ENCODE measurements at places on chromosomes 1 and 21.

GRCh38 chr1:30197639-30198450 is 525.5 kb downstream of the MATN1 start:
- no peak for DNase-seq

GRCh38 chr1:198423673-198424072 is 116.8 kb downstream of the ATP6V1G3 start:
- DNase-seq, result no peak

DNA sequence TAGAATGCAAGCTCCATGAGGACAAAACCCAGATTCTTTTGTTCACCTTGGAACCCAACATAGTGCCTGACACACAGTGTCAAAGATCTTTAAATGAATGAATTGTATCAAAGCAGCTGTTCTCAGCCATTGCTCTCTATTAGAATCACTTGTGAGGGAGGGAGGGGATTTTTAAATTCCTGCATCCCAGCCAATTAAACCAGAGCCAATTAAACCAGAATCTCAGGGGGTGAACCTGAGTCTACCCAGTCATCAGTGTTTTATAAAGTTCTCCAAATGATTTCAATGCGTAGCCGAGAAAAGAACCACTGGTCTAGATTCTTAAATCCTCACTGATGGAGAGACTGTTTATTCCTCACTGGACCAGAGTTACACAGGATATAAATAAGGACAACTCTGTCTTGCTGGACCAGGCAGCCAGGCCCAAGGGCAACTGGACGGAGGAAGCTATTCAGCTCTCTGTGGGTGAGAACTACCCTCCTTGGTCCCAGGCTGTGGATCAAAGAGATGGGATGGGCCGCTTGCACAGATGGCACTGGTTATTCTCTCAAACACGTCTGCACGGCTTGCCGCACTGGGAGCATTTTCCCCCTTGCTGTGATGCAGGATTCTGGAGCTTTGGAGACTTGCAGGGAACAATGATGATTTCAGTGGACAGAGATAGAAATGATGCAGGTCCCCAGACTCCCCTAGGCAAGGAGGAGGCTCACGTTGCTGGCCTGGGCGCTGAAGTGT is 20.0 kb upstream of the CDCA8 start:
- no peak for DNase-seq

DNA sequence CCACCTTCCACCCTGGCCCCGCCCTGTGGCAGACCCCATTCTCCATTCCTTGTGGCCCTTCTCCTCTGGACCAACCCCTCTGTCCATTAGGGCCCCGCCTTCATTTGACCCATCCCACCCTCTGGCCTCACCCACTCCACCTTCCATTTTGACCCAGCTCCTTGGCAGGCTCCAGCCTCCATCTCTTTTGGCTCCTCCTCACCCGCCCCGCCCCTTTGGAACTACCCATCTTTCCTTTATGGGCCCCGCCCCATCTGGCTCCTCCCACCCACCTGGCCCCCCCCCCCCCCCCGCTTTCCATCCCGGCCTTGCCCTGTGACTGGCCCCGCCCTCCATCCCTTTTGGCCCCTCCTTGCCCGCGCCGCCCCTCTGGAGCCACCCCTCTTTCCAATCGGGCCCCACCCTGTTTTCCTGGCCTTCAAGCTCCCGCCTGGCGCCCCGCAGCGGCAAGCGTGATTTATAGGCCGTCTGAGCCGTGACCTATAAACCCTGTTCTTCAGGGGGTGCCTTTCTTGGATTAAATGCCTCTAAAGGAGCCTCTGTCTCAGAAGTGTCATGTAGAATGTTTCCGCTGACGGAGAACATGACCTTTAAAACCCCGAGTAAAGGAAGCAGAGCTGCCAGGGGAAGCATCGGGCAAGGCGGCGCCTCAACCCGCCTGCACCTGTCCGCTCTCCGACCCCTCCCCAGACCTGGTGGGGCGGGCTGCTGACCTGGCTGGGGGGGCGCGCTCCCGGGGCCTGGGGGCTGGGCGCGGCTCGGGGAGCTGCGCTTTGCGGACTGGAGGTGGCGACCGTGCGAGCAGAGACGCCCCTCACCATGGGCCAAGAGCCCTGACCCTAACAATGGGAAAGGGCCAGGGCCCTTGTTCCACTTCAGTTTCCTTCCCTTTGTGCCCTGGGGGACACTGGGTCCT is 178.0 kb downstream of the CAMTA1 start:
- peak; percentile 71 for DNase-seq

GRCh38 chr1:145980457-145980994 is 15.9 kb downstream of the TXNIP start:
- DNase-seq, result no peak

DNA sequence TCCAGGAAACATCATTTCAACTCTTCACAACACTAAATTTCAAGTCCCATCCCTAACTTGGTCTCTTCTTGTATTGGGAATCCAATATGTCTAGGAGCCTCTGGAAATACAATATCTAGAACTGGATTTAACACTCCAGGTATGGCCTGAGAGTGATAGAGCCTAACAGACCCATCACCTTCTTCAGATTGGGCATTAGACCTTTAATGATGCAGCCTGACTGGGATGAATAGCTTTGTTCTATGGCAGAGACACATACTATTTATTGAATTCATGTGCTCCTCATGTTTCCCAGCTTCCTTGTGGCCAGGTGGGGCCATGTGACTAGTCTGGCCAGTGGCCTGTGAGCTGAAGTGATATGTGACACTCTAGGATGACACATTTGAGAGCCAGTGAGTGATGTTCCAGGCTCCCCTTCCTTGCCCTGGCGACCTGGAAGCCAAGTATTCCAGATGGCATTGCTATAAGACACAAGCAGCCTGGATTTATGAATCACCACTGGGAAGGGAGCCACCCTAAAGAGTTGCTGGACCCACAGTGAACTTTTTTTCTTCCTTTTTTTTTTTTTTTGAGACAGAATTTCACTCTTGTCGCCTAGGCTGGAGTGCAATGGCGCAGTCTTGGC is 31.0 kb upstream of the POU3F1 start:
- no peak for DNase-seq

- DNase-seq, result no peak
Measured at GRCh38 chr1:67062412-67062811, 8.5 kb upstream of the SLC35D1 start.

GRCh38 chr21:36004441-36004840 is 55.9 kb downstream of the SETD4 start:
- DNase-seq, result no peak

DNA sequence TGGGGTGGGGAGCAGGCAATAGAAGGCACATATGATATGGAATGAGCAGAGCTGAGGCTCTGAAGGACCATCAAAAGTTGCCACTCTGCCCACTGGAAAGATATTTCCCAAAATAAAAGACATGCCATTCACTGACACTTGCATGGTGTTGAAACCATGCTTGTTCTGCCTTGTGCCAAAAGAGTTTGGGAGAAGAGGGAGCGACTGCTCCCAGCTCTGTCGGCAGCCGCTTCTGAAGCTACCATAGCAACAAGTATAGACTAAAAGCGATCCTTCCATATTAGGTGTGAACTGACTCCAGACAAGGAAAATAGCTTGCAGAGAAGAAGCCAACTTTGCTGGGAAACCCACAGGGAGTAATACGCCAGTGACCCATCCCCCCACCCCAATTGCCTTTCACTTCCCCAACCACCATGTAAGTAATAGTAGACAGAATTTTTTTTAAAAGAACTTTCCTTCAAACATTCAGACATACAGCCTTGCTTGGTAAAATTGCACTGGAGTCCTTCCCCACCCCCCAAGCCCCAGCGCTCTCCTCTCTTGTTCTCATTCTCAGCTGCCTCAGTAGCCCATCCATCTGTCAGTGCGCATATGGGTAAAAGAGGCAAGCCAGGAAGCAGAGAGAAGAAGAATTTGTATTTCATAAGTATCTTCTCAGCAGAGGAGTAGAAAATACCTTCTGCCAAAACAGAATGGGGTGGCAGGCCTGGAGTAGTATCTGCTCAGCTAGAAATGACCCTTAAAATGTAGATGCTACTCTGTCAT is 263.7 kb downstream of the OMA1 start:
- DNase-seq, result no peak

GRCh38 chr1:25796811-25797458 is 3.1 kb upstream of the SELENON start:
- DNase-seq, result peak; percentile 73

- DNase-seq, result no peak
Measured at GRCh38 chr1:233496993-233497392, 116.9 kb upstream of the KCNK1 start.
